ENCODE measurements at places on chromosomes 6 and 20. TPM values are rescaled to one million over a fixed set of nuclear protein-coding genes. Genes with fewer than 3 reads are reported as not detected.

The SNAP25 gene
- total RNA-seq, result 3.2 TPM

The PBOV1 gene
- total RNA-seq, result not detected

The OVOL2 gene
- total RNA-seq, result 1.7 TPM

The STMND1 gene
- not detected for total RNA-seq

The FNDC11 gene
- 1.6 TPM for total RNA-seq

The SLC12A5 gene
- not detected for total RNA-seq

The MYB gene
- total RNA-seq, result 4.4 TPM
